RWPE1 (cell line): ENCODE measurements at places on chromosomes 4 and X.
A peak's percentile ranks its signal among the peaks of the same experiment; 100 is the strongest.

DNA sequence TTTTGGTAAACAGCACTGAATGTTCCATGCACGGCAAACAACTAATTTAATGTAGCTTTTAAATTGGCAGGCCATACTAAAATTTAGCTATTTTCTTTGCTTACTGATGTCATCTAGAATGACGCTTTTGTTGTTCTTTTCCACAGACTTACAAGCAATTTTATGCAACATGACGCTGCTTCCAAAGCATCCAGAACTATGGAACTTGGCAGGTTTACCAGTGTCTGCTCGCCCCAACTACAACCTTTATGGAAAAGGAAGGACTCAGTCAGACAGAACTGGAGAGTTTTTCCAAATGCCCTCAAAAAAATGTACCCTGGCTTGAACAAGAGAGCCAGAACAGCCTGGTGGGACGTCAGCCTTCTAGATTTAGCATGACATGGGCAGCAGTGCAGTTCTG is 58.7 kb downstream of the ANOS1 start:
- DNase-seq: no peak

DNA sequence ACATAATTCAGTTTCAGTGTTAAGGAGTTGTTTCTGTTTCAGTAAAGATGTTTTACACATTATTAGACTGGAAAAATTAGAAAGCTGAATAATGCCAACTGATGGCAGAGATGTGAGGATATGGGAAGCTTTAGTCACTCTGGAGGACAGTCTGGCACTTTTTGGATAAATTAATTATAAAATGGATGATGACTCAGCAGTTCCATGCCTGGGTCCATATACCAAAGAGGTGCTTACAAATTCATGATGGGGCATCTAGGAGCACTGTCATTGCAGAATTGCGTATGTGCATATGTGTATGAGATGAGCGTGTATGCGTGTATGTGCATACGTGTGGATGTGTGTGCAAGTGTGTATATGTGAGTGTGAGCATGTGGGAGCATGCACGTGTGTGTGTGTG is 31.2 kb upstream of the ANKRD50 start:
- DNase-seq: no peak

DNA sequence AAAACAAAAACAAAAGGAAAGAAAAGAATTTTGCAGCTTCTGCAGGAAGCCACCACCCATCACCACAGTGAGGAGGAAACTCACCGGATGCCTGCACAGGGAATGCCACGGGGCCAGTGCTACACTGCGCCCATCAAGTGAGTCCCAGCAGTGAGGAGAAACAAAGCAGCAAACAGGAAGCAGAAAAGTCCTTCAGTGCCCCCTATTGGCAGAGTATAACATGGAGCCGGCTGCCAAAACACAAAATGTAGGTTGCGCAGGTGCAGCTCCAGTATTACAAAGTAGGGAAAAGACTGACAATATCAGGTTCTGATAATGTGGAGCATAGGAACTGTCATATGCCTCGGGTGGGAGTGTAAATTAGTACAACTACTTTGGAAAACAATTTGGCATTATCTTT is 23.3 kb upstream of the SCML2 start:
- DNase-seq: no peak

GRCh38 chrX:134891652-134892051 is 99.1 kb upstream of the SMIM10 start:
- DNase-seq: no peak

- DNase-seq: no peak
These were observed 79.0 kb upstream of the ENPEP start for GRCh38 chr4:110396963-110397362.

DNA sequence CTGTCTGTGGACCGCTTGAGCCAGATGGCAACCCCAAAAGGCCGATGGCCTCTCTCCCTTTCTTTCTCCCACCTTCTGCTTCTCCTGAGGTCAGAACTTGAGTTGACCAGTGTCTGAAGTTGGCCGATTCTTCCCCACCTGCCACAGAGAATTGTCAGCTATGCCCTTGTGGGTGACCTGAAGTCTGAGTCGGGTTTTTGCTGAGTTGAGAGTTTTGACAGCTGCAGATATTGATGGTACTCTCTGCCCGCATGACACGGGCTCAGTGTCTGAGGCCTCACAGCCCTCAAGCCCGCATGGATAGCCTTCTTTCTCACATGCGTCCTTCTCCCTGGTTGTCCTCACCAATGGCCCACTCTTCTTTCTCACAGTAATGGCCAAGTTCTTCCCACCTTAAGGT is 111.0 kb downstream of the EFNB1 start:
- DNase-seq: no peak

DNA sequence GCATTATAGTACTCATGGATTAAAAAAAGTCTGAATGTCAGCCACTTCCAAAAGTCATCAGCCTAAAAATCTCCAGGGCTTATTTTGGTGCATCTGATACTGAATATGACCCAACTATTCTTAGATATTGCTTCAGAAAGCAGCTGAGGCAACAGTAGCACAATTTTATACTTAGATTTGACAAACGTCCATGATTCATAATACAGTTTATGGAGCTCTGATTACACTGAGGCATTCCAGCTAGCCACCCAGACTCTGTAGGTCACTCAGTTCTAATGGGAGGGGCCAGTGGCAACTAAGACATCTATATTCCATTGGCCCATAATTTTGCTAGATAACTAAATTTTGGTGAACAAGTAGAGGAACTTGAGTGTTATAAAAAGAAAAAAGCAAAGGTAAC is 10.3 kb downstream of the SPATA4 start:
- DNase-seq: peak; percentile 45

GRCh38 chrX:53287493-53288138 is 6.2 kb upstream of the IQSEC2 start:
- DNase-seq: peak; percentile 47
